ENCODE measurements at places on chromosomes 2 and 18.

- DNase-seq = no peak
Measured at GRCh38 chr18:26531605-26532298, 16.6 kb downstream of the KCTD1 start.

GRCh38 chr18:79203017-79203605 is 133.9 kb downstream of the ATP9B start:
- no peak for DNase-seq

GRCh38 chr2:183093857-183094657 is 15.5 kb downstream of the DUSP19 start:
- no peak for DNase-seq

GRCh38 chr18:73462092-73462491 is 594.3 kb upstream of the NETO1 start:
- DNase-seq = no peak

DNA sequence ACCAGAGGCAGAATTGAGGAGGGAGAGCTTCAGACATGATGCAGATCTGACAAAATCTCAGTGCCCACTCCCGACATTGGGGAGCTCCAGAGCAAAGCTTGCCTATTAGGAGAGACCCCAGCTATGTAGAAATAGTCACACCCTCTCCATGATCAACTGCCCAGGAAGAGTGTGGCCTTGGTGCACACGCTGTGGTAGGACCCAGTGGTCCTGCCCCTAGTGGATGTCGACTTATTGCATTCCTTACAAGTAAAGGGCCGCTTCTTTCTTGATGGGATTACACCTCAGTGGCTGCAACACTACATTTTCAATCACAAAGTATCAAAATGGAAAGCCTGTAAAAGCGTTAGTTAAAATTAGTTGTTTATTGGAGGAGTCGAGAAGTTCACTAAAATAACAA is 64.2 kb downstream of the VRK2 start:
- no peak for DNase-seq

- no peak for DNase-seq
Measured at GRCh38 chr2:131049150-131049718, 44.0 kb downstream of the FAM168B start.

DNA sequence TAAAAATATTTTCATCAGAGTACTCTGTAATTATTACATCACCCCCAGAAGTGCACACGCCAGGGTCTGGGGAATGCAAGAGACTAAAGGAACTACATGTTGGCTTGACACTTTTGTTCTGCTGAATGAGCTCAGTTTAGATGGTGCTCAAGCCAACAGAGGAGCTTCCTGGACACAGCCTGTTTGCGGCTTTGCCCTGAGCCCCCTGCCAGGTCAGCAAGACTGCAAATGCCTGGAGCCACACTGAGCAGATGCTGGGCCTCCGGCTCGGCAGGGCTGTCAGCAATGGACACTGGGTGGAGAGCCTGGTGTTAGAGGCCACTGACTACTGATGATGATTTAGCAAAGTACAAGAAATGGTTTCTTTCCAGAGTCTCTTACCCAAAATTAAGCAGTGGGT is 31.9 kb downstream of the PTPN18 start:
- DNase-seq = no peak

DNA sequence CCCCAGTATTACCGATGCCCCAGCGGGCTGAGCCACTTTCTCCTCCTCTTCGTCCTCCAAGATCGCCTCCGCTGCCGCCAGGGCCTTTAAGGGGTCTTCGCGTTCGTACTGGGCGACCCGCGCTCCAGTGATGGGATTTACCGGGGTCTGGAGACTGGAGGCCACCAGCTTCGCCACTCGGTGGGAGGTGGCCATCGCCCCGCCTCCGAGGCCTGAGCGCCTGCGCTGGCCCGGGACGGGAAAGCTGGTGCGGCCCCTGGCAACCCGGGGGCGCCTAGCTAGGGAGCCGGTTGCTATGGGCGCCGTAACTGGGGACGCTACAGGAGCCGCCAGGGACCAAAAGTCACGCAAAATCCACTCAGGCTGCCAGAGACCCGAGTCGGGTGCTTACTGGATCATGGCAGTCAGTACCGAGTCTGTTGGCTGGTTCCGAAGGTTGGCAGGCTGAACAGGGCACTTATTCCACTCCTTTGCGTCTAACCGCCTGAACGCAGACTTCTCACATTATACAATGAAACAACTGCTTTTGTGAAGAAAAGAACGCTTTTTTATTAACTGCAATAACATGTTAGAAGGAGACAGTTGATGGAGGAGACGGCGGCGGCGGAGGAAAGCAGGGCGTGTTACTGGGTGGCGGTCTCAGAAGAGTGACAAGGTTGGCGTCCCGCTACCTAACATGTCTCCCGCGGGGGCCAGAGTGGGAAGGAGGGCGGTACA is at the start of gene FAM161A:
FAM161A (minus strand) TSS at position 214 of the 717 bp plus-strand sequence; CDS start at position 195, 19 bp downstream.
- peak; percentile 67 for DNase-seq

GRCh38 chr2:11292464-11293255 is 51.8 kb downstream of the ROCK2 start:
- DNase-seq = peak; percentile 97

DNA sequence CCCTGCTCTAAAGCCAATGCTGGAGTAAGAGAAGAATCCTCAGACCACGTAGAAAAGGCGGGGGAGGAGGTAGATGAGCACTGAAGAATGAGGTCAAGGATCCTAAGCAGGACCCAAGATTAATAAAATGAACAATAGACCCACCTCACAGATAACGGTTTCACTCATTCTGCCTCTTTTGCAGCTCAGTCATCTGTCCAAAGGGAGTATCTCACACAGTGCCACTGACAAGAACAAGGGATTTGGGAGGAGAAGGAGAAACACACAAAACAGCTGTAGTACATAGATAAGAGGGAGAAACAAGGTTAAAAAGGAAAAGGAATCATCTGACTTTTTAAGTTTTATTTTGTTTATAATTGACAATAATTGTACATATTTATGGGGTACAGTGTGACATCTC is 30.9 kb upstream of the SULT1C4 start:
- no peak for DNase-seq

DNA sequence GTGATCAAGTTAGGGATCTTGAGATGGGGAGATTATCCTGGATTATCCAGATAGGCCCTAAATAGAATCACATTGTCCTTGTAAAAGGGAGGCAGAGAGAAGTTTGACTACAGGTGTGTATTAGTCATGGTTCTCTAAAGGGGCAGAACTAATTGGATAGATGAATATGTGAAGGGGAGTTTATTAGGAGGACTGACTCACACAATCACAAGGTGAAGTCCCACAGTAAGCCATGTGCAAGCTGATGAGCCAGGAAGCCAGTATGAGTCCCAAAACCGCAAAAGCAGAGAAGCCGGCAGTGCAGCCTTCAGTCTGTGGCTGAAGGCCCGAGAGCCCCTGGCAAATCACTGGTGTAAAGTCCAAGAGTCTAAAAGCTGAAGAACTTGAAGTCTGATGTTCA is 275.8 kb downstream of the KCNS3 start:
- no peak for DNase-seq

DNA sequence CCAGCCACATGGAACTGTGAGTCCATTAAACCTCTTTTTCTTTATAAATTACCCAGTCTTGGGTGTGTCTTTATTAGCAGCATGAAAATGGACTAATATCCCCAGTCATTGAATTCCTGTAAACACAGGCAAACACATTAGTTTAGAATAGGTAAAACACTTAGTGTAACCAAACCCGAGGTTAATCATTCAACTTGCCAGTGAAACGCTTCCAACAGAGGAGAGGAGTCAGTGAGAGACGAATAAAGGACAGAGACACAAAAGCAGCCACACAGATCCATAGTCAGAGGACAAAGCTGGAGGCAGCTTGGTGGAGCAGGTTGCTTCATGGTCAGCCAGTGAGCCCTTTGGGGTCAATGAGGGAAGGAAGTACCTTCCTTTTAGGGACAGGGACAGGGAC is 348.1 kb downstream of the TGIF1 start:
- DNase-seq = no peak

DNA sequence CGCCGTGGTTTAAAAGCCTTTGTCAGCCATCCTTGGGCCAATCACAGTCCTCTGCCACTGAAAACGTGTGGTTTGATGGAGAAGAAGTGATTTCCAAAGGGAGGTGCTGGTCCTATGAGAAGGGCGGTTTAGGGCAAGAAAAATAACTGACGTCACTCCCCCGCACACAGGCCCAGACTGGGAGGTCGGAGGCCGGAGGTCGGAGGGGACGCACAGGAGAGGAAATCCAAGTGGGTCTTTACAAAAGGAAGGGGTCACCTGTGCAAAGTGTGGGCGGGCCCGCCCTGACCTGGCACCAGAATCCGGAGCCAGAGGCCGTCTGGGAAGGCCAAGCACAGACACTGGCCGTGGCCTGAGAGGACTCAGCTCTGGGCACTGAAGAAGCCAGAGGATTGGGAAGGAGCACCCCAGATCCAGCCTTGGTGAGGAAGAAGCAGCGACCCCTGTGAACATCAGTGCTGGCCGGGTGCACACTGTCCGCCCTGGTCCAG is 18.0 kb upstream of the KCNG2 start:
- DNase-seq = no peak

DNA sequence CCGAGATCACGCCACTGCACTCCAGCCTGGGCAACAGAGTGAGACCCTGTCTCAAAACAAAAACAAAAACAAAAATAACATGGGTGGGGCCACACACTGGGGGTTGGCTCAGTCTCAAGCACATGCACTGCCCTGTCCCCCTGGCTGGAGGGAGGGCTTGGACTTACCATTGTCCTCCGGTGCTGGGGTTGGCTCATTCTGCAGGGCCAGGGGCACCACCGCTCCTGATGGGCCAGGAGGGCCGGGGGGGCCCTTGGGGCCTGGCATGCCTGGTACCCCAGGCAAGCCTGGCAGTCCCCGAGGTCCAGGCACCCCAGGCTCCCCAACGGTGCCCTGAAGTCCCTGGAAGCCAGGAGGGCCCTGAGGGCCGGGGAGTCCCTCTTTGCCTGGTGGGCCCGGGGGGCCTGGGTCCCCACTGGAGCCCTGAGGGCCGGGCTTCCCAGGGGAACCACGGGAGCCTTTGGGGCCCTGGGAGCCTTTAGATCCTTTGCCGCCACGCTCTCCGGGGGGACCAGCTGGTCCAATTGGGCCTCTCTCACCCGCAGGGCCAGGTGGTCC is 66.8 kb upstream of the THOC1 start:
- no peak for DNase-seq

DNA sequence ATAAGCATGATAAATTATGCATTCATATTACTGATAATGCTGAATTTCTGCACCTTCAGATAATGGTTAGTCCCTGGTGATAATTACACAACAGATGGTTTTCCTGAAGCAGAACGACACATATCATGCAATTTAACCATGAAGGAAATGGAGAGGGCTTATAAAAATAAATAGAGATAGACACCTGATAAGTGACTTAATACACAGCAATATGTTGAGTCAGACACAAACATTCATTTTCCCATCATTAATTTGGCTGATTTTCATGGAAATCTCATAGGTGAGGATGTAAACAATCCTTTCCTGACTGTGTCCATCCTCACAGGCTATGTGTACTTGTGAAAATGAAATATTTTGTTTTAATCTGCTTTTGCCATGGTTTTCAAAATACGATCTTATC is 36.9 kb upstream of the DSEL start:
- DNase-seq = no peak

- no peak for DNase-seq
Measured at GRCh38 chr2:37375741-37376288, 31.4 kb downstream of the QPCT start.

DNA sequence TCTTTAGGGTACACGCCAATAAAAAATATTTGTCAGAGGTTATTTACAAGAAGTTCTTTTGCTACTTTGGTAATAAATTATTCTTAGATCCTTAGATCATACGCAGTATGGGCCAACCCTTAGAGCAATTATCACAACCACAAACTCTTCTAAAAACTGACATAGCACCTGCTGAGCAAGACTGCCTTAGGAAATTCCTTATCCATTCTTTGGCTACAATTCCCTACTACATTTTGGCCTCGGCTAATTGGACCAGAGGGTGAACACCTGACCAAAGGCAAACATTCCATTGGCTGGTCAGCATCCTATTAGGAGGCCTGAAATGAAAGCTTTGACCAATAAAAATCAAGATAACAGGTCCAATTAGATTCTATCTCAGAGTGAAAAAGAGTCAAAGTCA is 147.6 kb upstream of the CCDC68 start:
- no peak for DNase-seq

DNA sequence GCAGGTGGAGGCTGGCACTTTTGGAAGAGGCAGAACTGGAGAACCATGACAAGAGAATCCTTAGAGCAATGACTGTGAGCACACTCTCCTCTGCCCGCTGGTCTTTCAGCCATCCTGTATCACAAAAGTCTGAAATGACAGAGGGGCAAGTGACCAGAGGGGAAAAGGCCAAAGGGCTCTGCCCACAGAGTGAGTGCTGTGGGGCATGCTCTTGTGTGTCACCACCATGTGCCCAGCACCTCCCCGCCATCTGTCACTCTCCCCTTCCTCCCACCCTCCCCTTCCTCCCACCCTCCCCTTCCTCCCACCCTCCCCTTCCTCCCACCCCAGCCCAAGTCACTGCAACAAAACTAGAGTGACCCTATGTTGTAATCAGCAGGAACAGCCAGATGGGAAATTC is 31.9 kb downstream of the DAW1 start:
- DNase-seq = no peak

GRCh38 chr2:128300151-128301020 is 18.3 kb downstream of the HS6ST1 start:
- no peak for DNase-seq

- DNase-seq = no peak
Measured at GRCh38 chr2:9226458-9227380, 20.1 kb downstream of the ASAP2 start.

DNA sequence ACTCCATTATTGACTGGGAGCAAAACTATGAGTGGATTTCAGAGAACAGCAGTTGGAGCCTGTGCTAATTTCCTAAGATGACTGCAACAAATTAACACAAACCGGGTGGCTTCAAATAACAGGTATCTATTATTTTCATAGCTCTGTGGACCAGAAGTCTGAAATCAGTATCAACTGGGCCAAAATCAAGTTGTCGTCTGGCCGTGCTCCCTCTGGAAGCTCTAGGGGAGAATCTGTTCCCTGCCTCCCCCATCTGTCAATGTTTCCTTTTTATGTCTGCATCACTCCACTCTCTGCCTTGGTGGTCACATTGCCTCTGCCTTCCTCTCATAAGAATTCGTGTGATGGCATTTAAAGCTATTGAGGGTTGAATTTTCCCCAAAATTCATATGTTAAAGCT is 269.8 kb downstream of the TMX3 start:
- no peak for DNase-seq

GRCh38 chr2:83143946-83144345 is 1315.1 kb downstream of the SUCLG1 start:
- no peak for DNase-seq

DNA sequence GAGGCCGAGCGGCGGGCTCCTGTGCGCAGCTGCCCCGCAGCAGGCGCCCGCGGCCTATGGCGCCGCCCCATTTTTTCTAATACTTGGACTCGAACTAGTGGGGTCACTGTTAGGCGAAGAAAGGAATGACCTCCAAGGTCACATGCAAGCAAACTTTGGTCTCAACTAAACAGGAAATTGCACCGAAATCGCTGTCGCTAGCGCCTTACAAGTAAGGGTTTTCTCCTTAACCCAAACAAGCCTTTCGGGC is 339 bp downstream of the ACAA2 start:
- DNase-seq = no peak

DNA sequence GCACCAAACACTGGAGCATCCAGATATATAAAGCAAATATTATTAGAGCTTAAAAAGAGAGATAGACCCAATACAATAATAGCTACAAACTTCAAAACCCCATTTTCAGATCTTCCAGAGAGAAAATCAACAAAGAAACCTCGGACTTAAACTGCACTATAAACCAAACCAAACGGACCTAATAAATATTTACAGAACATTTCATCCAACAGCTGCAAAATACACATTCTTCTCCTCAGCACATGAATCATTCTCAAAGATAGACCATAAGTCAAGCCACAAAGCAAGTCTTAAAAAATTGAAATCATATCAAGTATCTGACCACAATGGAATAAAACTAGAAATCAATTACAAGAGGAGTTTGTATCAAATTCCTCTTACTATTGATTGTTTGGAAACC is 140.2 kb upstream of the OTOS start:
- no peak for DNase-seq
